ENCODE measurements at places on chromosomes 5 and 9.

DNA sequence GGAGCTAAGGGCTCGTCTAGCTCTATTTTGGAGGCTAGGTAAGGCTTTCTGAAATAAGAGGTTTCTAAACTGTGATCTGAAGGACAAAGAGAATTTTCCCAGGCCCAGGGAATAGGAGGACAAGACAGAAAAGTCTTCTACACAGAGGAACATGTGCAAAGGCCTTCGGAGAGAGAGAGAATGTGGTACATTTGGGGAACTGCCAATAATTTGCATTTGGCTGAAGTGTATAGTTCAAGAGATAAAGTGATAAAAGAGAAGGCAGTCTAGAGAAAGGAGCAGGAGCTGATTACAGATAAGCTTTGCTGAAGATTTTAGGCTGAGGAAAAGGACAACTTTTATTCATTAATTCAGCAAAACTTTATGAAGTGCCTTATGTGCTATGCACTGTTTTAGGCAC lies 214.4 kb upstream of the ELL2 start:
- peak; percentile 37 for DNase-seq

DNA sequence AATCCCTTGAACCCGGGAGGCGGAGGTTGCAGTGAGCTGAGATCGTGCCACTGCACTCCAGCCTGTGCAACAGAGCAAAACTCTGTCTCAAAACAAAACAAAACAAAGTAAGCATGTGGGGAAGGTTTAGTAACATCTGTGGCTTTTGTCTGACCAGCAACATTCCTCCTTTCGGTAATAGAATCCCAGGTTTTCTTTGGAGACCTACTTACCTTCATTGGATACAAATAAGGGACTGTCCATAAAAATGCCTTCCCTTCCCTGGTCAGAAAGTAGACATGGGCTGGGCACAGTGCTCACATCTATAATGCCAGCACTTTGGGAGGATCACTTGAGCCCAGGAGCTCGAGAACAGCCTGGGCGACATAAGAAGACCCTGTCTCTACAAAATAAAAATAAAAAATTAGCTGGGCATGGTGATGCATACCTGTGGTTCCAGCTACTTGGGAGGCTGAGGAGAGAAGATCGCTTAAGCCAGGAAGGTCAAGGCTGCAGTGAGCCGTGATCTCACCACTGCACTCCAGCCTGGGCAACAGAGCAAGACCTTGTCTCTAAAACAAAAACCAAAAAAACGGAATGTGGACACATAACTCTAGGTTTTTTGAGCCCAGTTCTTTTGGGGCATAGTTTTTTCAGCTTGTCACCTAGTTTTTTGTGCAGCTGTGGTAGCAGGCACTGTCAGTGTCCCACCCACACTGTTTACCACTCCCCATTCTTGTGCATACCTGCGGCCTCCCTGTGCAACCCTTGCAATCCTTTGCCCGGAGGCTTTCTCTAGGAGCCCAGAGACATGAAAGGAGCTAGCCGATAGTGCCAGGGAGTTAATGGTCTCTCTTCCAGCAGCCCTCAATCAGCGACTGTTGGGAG lies 9.0 kb upstream of the SPINK4 start:
- DNase-seq = no peak

GRCh38 chr9:136617746-136618579 lies 44.8 kb upstream of the EGFL7 start:
- no peak for DNase-seq

- DNase-seq = no peak
Measured at GRCh38 chr5:166648736-166649135, 1642.7 kb upstream of the WWC1 start.

DNA sequence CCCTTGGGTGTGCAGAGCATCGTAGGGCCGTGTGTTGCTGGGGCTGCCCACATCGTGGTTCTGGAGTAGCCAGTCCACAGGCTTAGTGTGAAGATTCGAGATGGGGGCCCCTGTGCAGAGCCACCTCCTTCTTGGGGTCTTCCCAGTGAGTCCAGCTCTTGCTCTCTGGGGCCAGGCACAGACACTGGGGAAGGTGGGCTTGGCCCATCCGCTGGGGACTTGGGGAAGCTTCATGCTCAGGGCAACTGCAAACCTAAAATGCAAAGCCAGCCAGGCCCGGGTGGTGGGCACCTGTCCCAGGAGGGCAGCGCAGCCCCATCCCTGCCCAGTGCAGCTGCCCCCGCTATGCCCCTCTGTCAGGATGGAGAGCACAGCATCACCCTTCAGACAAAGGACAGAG lies 46.4 kb upstream of the LRRC14B start:
- DNase-seq = no peak

DNA sequence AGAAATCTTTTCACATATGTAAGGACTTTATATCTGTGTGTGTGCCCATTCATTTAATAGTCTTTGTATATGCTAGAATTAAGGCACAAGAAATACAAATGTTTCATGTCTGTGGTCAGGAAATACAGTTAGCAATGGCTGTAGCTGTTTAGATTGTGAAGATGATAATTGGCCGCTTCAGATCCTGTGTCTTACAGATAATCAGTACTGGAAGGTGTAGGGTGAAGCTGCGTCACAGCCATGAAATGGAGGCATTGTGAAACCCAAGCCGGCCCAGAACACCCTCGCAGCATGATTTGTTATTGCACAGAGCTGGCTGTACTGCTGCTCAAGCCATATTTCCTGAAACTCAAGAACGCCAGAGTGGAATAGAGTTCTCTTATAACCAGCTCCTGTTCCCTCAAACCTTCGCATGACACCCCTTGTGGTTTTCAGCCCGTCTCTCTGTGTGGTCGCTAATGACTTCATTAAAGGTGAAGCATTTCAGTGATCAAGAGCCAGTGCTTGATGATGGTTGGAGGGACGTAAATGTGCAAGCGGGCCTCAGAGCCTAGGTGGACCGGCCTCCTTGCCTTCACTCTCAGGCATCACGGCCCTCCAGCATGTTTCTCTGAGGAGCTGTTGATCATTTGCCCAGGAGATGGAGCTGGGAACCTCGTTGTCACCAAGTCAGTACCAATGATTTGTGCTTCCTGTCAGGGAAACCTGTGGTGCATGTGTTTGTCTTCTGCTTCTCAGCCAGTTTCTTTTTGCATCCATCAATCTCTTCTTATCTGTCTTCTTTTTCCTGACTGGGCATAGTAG lies 80.1 kb downstream of the F2RL2 start:
- no peak for DNase-seq

DNA sequence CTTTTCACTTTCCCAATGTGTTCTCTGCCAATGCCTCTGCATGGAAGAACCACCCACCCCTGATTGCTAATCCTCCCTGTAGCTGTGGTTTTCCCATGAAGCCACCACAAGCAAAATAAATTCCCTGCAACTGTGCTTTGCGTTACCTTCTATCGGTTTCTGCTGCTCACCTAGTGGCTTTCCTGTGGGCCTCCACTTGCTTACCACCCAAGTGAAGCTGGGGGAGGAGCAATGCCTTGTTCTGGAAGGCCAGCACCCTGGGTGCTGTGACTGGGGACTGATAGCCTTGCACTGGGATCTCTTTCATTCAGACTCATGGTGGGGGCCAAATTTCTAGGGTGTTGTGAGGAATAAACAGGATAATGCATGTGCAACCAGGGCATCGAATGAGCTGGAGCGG lies 56.3 kb upstream of the GDNF start:
- DNase-seq = no peak

DNA sequence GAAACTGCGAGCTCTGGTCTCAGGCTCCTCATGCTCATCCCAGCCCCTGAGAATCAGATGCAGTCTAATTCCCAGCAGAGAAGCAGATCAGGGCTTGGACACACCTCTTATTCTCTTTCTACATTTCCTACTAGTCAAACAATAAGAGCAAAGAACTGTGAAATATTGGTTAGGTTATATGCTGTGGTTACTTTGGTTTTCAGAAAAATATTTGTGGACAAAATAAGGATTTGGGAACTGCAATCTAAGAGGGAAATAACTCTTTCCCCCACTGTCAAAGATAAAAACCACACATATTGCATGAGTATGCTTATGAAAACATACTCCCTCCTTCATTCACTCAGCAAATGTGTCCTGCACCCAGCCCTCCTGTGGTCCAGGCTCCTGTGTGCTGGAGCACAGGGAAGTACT lies 164.5 kb upstream of the S1PR3 start:
- DNase-seq = peak; percentile 93

DNA sequence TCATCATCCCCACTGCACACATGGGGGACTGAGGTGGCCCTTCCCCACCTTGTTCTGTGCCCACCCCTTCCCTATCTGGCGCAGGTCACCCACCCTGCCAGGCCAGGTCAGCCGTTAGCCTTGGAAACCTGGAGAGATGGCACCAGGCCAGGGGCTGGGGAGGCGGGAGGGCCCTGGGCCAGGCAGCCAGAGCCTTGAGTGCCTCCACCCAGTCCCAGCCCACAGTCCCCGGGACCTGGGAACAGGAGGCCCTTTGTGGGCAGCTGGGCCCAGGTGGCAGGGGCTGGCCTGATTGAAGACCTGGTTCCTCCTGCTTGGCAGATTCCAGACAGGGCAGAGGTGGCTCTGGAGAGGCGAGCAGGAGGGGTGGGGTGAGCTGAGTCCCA lies 70.6 kb downstream of the LRSAM1 start:
- DNase-seq = no peak

DNA sequence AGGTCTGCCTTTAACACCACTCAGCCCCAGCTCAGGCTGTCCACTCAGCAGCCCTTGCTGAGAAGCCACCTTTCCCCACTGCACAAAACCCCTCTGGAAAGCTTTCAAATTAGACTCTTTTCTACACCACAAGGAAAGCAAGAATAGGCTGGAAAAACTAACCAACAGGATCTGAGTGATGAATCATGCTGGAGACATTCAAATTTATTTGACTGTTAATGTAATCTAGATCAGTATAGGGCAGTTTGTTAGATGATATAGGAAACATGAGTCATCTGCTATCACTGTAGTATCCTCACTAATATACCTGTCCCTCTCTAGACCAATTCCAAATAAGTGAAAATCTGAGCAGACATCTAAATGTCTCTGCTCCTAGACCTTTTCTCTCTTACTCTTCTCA lies 127.8 kb upstream of the PAM start:
- DNase-seq = peak; percentile 67

- no peak for DNase-seq
Measured at GRCh38 chr9:126421567-126422428, 95.2 kb downstream of the MVB12B start.

All from fibroblast of skin of abdomen (primary cell).